Cerebellar cortex (tissue), 1 donor: ENCODE measurements at places on chromosomes 4 and X.

DNA sequence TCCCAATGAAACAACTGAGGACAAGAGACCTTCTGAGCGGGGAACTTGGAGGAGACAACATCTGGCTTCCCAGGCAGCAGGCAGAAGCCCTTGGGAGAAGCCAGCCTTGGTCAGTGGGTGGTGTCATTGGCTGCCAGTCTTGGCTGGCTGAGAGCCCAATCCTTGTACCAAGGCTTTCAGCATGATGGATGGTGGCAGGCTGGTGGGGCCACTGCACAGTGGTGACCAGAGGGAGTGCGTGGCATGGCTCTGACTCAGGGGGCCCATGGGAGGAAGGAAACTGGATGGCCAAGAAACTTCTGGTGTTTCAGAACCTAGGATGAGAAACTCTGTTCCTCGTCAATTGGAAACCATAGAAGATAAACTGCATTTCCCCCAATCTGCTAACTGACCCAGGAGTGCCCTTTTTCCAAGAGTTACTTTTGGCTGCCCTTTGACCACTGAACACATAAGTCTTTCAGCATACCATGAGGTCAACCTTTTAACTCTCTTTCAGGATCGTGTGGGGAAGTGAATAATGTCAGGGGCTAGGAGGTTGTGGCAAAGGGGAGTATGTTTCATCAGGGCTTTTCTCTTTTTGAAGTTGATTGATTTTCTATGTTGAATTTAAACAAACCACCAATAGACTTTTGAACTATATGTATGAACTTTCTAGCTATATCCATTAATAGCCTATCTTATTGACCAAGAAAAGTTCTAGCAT, 60.9 kb downstream of the SOWAHB start:
- DNase-seq, result no peak

GRCh38 chr4:962231-963208, 10.8 kb downstream of the DGKQ start:
- DNase-seq, result no peak

DNA sequence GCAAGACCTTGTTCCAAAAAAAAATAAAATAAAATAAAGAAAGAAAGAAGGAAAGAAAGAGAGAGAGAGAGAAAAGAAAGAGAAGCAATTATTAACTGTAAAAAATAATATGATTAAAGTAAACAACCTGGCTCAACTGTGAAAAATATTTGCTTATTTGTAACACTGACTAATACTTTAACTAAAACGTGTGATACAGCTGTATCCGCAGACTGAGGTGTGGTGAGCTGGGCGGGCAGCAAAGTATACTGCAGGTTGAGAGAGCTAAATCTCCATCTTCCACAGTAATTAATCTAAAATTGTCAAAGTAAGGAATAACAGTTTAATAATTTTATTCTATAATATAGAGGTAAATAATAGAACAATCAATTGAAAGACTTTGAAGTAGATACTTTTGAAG, 145.5 kb upstream of the FAM241A start:
- no peak for DNase-seq

- DNase-seq, result no peak
Observed at GRCh38 chr4:38601244-38601915, 62.6 kb upstream of the KLF3 start.

GRCh38 chrX:133593531-133593930, 178.2 kb upstream of the GPC4 start:
- no peak for DNase-seq

DNA sequence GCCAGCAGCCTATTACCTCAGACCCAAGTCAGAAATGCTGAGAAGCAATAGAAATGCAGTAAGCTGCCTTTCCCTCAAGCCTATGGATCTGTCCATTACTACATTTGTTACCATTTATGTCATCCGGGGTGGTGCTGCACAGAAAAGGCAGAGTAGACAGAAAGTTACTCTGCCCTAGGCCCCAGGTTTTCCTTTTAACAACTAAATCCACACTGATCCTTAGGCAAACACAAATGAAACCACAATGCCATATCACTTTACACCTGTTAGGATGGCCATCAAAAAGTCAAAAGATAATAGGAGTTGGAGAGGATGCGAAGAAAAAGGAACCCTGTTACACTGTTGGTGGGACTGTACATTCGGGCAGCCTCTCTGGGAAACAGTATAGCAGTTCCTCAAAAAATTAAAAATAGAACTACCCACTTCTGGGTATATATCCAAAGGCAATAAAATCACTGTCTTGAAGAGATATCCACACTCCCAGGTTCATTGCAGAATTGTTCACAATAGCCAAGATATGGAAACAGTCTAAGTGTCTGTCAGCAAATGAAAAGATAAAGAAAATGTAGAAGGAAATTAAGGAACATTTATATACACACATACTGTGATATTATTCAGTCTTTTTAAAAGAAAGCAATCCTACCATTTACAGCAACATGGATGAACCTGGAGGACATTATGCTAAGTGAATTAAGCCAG, 186.3 kb downstream of the NWD2 start:
- DNase-seq, result no peak

DNA sequence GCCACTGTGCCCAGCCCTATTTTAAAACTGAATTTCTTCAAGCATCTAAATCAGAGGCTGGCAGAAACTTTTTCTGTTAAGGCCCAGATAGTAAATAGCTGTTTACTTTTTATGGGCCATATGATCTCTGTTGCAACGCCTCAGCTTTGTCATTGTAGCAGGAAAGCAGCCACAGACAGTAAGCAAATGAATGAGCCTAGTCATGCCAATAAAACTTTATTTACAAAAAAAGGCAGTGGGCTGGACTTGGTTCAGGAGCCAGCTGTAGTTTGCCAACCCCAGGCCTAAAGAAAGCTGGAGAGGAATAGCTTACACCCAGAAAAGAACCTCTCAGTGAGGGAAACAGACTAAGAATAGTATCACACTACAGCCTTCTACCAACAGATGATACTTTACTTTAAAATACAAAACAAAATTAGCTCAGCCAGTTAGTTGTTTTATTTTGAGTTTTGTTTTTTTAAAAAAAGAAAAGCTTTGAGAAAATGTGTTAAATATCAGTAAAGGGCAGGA, 25.5 kb downstream of the CHST7 start:
- no peak for DNase-seq

DNA sequence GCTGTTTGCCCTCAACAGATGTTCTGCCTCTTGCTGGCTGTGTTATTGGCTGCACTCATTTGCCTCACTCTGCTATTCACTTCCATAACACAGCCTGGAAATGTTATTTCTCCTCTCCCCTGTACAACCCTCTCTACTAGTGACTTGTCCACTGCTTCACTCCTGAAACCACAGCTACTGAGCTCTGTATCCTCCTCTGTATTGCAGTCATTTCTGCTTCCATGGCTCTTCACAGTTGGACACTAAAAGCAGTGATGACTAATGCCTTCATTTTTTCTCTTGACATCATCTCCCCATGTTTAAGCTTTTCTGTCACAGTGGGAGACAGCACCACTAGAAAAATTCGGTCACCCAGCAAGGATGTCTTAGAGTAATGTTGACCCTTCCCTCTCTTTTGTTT, 123.0 kb upstream of the PPP1R2C start:
- no peak for DNase-seq

GRCh38 chr4:147496500-147496899, 15.6 kb downstream of the EDNRA start:
- no peak for DNase-seq

GRCh38 chrX:37783305-37783704, 3.4 kb downstream of the CYBB start:
- DNase-seq, result no peak

- peak; percentile 6 for DNase-seq
Observed at GRCh38 chr4:144575181-144575580, 70.8 kb upstream of the HHIP start.

GRCh38 chr4:190014771-190015537, 12.1 kb downstream of the FRG2 start:
- DNase-seq, result no peak

DNA sequence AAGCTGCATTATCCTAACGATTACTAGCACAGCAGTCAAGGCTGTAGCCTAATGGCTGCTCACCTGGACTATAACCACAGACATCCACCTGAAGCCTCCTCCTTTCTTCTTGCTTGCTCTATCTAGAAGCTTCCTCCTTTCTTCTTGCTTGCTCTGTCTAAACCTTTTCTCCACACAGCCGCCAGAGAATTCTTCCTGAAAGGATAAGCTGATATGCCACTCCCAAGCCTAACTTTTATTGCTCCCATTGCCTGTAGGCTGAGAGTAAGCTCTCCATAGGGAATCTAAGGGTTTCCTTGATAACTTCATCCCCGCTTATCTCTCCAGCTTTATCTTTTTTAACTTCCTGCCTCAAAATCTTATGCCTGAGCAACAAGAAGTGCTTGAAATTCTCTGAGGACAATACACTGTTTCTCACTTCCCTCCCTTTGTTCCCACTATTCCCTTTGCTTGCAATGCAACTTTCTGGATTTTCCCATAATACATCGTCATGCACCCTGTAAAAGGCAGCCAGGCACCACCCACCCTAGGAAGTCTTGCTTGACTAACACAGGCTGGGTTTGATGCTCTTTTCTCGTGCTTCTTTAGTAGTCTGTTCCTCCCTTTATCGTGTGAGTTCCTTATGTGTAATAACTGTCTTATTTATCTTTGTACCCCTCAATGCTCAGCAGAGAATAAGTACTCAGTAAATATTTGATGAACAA, 1.4 kb upstream of the LRIT3 start:
- DNase-seq, result no peak

GRCh38 chr4:8405516-8405875, 35.0 kb downstream of the ACOX3 start:
- DNase-seq, result no peak

DNA sequence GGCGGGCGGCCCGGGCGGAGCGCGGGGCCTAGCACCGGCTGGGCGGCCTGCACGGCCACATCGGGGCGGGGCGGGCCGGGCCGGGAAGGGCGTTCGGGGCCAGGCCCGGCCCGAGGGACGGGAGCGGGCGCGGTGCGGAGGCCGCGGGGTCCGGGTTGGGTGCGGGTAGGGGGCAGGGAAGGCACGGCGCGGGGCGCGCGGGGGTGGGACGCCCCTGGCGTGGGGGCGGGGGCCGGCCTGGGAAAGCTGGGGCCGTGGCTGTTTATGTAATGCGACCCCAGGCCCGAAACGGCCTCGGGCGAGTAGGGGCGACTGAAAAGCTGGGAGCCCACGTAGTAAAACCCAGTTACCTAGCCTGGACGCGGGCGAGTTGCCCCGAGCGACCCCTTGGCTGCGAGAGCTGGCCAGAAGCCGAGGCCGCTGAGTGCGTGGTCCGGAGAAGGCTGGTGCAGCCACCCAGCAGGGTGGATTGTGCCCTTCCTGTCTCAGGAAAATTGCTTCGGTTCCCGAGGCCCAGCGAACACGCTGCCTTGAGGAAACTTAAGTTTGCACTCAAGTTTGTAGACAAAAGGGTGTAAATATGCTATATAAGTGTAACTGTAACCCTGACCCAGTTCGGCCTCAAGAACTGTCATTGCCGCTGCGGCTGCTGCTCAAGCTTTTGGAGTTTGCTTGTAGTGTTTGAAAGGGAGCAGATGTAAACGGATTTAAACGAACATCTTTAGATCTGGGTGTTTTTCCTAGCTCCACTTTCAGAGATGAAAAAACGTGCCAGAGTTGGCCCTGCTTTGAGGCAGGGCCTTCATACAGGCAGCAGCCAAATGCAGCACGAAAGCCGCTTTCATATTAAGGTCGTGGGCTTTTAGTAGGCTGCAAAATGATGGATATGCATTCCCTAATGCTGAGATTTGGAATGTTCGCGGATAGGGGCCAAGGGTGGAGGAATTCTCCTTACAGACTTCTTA, 674 bp downstream of the SEC24B start:
- DNase-seq, result peak; percentile 40

GRCh38 chr4:94389595-94390267, 47.1 kb upstream of the HPGDS start:
- no peak for DNase-seq

- DNase-seq, result no peak
Observed at GRCh38 chrX:115393271-115393670, 103.8 kb downstream of the LUZP4 start.

DNA sequence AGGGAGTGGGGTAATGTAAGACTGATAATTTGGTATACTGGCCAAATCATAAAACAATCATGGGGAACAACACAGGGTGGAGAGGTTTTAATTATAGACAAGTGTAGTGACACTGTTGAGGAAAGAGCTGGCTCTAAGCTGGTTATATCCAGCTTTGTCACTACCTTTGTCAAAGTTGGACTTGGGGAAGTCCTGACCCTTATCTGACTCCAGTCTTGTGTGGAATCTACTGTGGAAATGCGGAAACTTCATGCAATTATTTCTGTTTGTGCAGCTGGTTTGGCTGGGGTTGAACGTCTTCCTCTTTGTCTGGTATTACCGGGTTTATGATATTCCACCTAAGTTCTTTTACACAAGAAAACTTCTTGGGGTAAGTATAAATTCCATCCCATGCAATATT, 2.0 kb downstream of the CYBB start:
- no peak for DNase-seq

- no peak for DNase-seq
Observed at GRCh38 chrX:114451397-114451796, 132.5 kb upstream of the HTR2C start.

DNA sequence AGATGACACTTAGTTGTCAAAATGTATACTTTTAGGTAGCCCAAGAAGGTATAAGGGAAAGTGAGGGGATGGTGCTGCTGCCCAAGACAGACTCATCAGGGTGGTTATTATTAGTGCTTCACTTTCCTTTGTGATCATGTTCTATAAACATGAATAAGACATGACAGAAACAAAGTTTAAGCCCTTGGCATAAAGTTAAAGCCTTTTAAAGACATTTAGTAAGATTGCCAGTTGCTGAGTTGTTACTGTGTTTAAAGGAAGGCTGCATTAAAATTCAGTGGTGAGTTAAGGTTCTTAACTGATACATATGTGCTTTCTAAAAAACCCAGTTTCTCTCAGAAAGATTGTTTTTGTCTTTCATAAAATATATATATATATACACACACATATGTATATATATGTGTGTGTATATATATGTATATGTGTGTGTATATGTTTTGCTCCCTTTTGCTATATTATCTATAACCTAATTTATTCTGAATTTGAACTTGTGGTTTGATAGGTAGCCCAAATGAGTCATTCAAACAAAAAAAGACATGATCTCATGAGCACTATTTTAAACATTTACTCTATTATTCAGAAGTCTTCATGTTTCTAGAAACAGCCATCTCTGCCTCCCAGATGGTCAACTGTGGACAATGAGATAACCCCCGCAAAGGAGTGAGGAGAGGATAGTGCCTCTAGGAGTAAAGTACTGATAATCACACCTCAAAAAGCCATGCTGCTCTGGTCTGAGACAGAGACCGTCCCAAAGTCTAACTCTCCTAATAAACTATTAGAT, 98.1 kb upstream of the OTUD4 start:
- no peak for DNase-seq

DNA sequence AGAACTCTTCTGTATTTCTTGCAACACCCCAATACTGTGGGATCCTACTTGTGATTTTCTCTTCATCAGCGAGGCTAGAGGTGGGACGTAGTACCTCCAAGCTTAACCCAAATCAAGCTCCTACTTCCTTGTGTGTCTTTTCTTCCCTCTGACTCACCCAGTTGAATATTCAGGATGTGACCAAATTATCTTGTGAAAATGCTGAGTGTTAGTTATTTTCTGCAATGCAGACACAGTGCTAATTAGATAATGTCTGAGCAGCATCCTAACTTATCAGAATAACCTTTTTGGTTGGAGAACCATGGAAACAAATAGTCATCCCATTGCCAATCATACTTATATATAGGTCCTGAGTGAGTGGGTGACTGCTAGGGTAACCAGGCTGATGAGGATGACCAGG, 2.4 kb downstream of the MEPE start:
- no peak for DNase-seq

- no peak for DNase-seq
Observed at GRCh38 chr4:174080361-174080760, 203.1 kb downstream of the FBXO8 start.

GRCh38 chr4:4560642-4561041, 18.8 kb upstream of the STX18 start:
- DNase-seq, result no peak

- DNase-seq, result no peak
Observed at GRCh38 chrX:71052721-71053120, 15.4 kb downstream of the SNX12 start.
